ENCODE measurements at places on chromosomes 7 and 10. TPM values are rescaled to one million over a fixed set of nuclear protein-coding genes. Genes with fewer than 3 reads are reported as not detected.

FEZF1 gene
- total RNA-seq: not detected

LAMB1 gene
- total RNA-seq: 0.10 TPM

OR13A1 gene
- total RNA-seq: 0.10 TPM

PPP1R17 gene
- not detected for total RNA-seq

HOXA7 gene
- 0.10 TPM for total RNA-seq

RARRES2 gene
- total RNA-seq: not detected

MAT1A gene
- total RNA-seq: not detected

TMEM26 gene
- total RNA-seq: not detected

GSTK1 gene
- total RNA-seq: 245 TPM

CAMK2B gene
- not detected for total RNA-seq

FXYD4 gene
- total RNA-seq: not detected

TMEM176B gene
- total RNA-seq: 4.7 TPM

NEUROG3 gene
- total RNA-seq: not detected

CPVL gene
- 132 TPM for total RNA-seq

SLC39A12 gene
- not detected for total RNA-seq

NKX6-2 gene
- total RNA-seq: not detected

EPHB6 gene
- 8.3 TPM for total RNA-seq

ZNF679 gene
- total RNA-seq: not detected

SPDYE2 gene
- total RNA-seq: 0.21 TPM

OPN4 gene
- not detected for total RNA-seq

LRIT1 gene
- total RNA-seq: not detected

GIMAP1 gene
- 10.0 TPM for total RNA-seq

ABCC2 gene
- total RNA-seq: 2.2 TPM

ARHGAP22 gene
- total RNA-seq: 1.2 TPM

FFAR4 gene
- total RNA-seq: under 0.01 TPM

DNAJC1 gene
- 50.1 TPM for total RNA-seq

ZC3HAV1L gene
- 1.4 TPM for total RNA-seq

THNSL1 gene
- total RNA-seq: 0.31 TPM

GIMAP5 gene
- 102 TPM for total RNA-seq

RBM33 gene
- total RNA-seq: 100 TPM

HSPB1 gene
- total RNA-seq: 4.5 TPM

GIMAP7 gene
- 44.2 TPM for total RNA-seq

CD36 gene
- 364 TPM for total RNA-seq

PKD1L1 gene
- total RNA-seq: under 0.01 TPM

BTAF1 gene
- 130 TPM for total RNA-seq

IL6 gene
- total RNA-seq: 36.0 TPM

STEAP1 gene
- 0.21 TPM for total RNA-seq

AKR1C8 gene
- 0.42 TPM for total RNA-seq

ANKRD7 gene
- total RNA-seq: 0.42 TPM

PRKAR2B gene
- total RNA-seq: 62.1 TPM

ADIRF gene
- not detected for total RNA-seq

ANKRD22 gene
- 0.31 TPM for total RNA-seq

LRRC18 gene
- total RNA-seq: not detected

GOLGA7B gene
- total RNA-seq: 1.7 TPM

CFAP70 gene
- total RNA-seq: 1.3 TPM

LLCFC1 gene
- not detected for total RNA-seq

RSPH10B2 gene
- 0.21 TPM for total RNA-seq

CELF2 gene
- 135 TPM for total RNA-seq

TAS2R5 gene
- total RNA-seq: 0.10 TPM

NCOA4 gene
- total RNA-seq: 265 TPM

GNGT1 gene
- total RNA-seq: not detected

Data from mononuclear cell (primary cell).